Astrocyte of the cerebellum (primary cell): ENCODE measurements at places on chromosomes 5 and 9.
A peak's percentile ranks its signal among the peaks of the same experiment; 100 is the strongest.

GRCh38 chr5:154166901-154167791 is 23.4 kb upstream of the GALNT10 start:
- no peak for DNase-seq

DNA sequence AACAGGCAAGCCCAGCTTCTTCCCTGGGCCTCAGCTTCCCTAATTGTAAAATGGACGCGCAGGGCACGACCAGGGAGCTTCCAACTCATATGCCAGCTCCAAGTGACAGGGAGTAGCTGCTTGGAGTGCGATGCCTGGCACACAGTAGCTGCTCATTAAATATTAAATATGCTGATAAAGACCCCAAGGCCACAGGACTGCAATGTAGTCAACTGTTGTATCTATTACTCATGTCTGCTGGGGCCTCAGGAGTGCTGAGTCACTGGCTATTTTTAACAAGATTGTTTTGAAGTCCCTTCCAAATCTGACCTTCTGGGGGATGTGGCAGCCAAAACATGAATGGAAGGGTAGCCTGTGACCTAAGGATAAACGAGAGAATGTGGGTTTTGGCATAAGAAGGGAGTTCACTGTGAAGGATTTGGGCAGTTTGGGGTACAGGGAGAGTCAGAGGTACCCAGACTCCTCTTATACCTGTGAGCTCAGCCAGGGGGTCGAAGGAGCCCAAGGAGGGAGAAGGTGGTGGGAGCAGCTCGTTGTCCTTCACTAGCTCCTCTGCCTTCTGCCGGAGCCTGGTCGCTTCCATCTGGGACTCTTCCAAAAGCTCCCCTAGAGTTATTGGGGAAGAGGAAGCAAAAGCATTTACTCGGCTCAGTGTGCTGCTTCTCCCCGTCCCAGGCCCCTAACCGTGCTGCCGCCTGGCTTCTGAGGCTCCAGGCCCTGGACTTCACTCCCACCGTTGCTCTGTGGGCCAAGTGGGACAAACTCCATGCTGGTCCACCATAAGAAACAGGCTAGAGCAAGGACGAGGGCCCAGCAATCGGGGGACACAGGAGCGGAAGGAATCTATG is 17.5 kb downstream of the TNIP1 start:
- DNase-seq: peak; percentile 67

GRCh38 chr5:174056064-174056847 is 10.8 kb downstream of the NSG2 start:
- no peak for DNase-seq

DNA sequence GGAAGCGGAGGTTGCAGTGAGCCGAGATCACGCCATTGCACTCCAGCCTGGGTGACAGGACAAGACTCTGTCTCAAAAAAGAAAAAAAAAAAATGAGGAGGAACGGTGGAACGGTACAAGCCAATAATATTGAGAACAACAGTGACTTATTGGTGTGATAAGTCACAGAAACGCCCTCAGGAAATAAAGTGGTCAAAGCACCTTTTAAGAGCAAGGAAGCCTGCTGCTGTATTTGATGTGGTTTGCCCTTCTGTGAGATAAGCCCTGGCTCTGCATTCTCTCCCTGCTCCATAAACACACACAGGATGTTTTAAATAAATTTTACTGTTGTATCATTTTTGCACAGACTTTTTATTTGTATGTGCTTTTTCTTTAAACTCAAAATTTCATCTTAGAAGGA is 269.9 kb upstream of the MSX2 start:
- DNase-seq: no peak

DNA sequence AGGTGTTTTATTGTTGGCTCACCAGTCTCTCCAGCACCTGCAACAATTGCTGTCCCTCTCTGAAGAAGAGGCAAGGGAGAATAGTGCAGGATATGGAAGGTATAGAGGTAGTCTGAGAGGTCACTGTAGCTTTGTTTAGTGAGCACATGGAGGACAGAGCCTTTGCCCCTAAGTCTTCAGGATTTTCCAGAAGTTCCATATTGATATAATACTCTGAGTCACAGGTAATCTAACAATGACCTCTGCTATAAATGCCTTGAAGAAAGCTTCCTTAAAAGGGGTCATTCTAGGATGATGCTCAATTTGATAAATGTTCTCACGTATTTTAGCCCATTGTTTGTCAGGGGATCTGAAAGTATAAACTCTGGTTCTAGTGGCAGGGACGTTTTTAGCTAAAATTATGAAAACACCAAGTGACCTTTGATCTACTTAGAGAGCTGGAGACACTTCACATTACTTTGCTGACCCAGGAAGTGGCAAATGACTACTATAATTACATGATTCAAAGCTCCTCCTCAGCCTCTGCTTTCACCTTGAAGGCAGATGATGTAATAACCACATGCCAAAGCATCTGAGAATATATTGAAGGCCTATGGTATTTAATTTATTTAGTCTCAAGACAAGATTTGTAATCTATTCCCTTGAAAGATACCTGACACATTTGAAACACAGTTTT is 366.9 kb upstream of the NUDT12 start:
- no peak for DNase-seq

DNA sequence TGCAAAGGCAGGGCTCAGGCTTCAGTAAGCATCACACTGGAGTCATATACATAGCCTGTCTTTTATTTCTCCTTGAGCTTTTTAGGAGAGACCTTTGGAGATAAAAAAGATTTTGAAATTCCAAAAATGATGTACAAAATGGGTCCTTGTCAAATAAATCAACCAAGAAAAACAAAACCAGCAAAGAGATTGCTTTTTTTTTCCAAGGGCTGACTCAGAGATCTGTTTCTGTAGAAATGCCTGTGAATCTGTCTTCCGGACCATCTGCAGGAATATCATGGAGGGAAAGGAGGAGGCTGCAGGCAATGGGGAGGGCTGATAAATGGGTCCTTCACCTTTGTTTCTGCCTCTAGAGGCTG is 77.4 kb downstream of the SLIT3 start:
- no peak for DNase-seq

- peak; percentile 97 for DNase-seq
Observed at GRCh38 chr9:111572950-111573604, 26.4 kb downstream of the PTGR1 start.
